Mesendoderm (in vitro differentiated cells): ENCODE measurements at places on chromosomes 16 and 17.

DNA sequence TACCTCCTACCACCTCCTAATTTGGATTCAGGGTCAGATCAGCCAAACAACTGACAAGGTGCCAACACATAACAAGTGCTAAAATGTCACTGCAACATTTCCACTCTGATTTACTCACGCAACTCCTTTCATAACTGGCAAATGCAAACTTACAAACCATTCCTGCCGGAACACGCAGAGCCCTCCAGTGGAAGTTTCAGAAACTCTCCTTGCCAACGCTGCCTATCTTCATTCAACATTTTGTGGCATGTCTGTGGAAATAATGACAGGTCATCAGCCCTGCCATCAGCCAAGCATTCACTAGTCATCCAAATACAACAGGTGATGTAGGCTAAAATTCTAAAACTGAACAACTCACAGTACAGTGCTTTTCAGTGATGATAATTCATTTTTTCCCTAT is 37.7 kb upstream of the OR3A1 start:
- no peak overlapping the region for H3K27ac ChIP-seq
- H3K36me3 ChIP-seq = no peaks in the 10 kb centered on the region
- H3K27me3 ChIP-seq = no peaks in the 10 kb centered on the region
- no peaks in the 10 kb centered on the region for H3K4me1 ChIP-seq

DNA sequence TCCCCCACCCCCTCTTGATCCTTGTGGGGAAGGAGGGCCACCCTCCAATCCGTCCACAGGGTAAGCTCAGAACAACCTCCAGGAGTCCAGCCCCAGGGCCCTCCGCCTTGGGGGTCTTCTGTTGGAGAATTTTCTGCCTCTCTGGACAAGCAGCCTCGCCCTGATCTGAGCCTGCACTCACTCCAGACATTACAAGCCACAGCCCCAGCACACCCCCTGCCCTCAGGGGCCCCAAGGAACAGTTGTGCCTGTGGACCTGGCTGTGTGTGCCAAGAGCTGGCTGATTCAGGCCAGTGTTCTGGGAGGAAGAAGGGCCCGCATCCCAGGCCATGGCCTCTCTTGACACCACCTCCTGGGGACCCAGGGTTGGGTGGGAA is 477 bp upstream of the ARHGAP27 start:
- no peaks in the 10 kb centered on the region for H3K4me1 ChIP-seq
- peaks cover 25% of the 10 kb centered on the region for H3K27me3 ChIP-seq
- DNase-seq = no peak
- H3K27ac ChIP-seq = no peak overlapping the region

DNA sequence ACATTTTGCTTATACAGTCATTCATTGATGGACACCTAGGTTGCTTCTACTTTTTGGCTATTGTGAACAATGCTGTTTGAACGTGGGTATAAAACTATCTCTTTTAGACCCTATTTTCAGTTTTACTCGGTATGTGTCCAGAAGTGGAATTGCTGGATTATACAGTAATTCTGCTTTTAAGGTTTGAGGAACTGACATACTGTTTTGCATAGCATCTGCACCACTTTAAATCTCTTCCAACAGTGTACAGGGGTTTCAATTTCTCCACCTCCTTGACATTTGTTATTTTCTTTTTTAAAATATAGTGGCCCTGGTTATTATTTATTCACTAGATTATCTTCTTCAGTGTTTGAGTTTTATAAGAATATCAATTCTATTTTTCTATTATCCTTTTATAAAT is 116.9 kb downstream of the USP22 start:
- no peaks in the 10 kb centered on the region for H3K36me3 ChIP-seq
- no peak overlapping the region for H3K4me3 ChIP-seq
- H3K4me1 ChIP-seq = no peaks in the 10 kb centered on the region
- H3K27me3 ChIP-seq = no peaks in the 10 kb centered on the region
- DNase-seq = no peak
- no peak overlapping the region for H3K27ac ChIP-seq

DNA sequence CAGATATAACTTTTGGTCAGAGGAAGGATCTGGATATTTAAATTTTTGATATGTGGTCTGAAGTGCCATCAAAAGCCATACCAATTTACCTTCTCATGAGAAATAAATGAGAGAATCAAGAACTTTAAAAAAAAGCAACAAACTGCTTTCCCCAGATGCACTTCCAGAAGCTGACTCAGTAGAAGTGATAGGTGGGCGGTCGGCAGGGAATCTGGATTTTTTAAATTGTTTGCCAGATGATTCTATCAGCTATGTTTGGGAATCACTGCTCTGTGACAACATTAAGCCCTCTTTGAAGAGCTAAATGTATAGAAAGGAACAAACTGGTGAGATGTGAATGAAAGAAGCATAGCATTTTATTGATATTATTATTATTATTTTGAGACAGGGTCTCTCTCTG is 19.2 kb downstream of the CDH3 start:
- no peak overlapping the region for H3K27ac ChIP-seq
- no peak for DNase-seq
- no peaks in the 10 kb centered on the region for H3K36me3 ChIP-seq

- no peaks in the 10 kb centered on the region for H3K27me3 ChIP-seq
- H3K27ac ChIP-seq = no peak overlapping the region
- H3K36me3 ChIP-seq = no peaks in the 10 kb centered on the region
- no peak overlapping the region for H3K4me3 ChIP-seq
Observed at GRCh38 chr17:60535382-60536279, 9.6 kb upstream of the APPBP2 start.

- no peak overlapping the region for H3K27ac ChIP-seq
- no peaks in the 10 kb centered on the region for H3K27me3 ChIP-seq
- no peak overlapping the region for H3K4me3 ChIP-seq
Observed at GRCh38 chr17:79721993-79722671, 8.6 kb upstream of the ENPP7 start.

GRCh38 chr17:31758646-31759045 is 100.4 kb downstream of the COPRS start:
- DNase-seq = no peak
- no peak overlapping the region for H3K4me3 ChIP-seq
- no peak overlapping the region for H3K27ac ChIP-seq
- H3K4me1 ChIP-seq = no peaks in the 10 kb centered on the region
- no peaks in the 10 kb centered on the region for H3K36me3 ChIP-seq

DNA sequence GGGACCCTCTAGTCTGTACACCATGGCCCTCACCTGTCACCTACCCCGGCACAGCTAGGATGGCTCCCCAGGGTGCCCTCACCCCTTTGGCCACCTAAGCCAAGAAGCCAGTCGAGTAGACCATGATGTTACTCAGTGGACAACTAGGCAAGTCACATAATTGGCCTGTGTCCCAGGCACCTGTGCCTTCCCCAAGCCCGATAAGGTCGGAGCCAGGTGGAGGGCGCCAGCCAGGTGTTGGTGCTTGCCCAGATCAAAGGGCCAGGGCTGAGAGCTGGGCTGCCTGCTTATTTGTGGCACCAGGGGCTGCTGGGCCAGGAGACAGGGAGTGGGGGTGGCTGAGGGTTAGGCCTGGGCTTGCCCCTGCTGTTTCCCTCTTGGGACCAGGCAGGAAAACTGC is 16.8 kb downstream of the SPNS2 start:
- H3K27ac ChIP-seq = no peak overlapping the region
- no peaks in the 10 kb centered on the region for H3K36me3 ChIP-seq
- no peak overlapping the region for H3K4me3 ChIP-seq
- no peaks in the 10 kb centered on the region for H3K4me1 ChIP-seq
- H3K27me3 ChIP-seq = no peaks in the 10 kb centered on the region
